ENCODE measurements at places on chromosomes 7 and 10.

DNA sequence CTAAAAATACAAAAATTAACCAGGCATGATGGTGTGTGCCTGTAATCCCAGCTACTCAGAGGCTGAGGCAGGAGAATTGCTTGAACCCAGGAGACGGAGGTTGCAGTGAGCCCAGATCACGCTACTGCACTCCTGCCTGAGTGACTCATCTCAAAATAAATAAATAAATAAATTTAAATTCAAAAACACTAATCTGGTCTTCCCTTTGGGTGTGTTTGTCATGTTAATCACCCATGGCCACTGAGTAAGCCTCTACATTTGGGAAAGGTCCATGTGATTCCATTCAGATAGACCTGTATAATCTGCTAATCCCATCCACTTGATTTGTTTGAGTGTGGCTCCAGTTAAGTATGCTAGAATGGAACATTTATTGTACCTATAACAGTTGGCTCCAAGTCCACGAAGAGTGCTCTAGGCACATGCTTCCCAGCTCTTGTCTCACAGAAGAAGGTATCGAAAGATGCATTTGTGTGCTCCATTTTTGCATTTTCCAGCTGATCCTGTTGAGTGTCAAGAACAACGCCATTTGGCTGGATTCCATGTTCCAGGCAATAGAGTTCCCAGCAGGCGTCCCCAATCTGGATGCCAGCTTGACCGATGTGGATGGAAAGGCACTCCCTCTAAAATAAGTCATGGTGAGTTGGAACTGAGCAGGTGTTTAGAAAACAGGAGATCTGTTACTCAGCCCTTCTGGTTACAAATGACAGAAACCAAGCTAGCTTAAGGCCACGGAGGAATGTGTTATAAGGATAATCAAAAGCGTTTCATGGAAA lies 4.0 kb downstream of the TUBAL3 start:
- no peak for DNase-seq

DNA sequence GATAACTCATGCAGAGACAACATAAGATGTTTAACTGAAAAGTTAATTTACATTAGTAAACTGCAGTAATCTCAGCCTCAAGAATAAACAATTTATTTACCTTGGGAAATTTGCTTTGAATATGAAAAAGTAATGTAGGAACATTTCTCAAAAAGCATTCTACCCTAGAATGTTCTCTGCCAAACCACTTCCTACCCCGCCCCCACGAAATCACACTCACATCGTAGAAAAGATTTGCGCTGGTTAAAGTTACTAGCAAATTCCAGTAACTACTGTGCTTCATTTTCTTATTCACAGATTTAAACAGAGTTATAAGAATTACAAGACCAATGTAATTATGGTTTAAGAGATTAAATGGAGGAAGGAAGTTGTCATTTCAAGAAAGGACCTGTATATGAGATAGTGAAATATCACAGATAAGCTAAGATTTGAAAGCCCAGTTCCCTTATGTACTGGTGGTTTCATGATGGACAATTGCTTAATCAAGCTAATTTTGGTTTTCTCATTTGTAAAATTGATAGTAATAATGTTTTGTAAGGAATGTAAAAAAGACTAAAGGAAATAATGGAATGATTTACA lies 175.4 kb downstream of the GNAI1 start:
- DNase-seq: no peak

DNA sequence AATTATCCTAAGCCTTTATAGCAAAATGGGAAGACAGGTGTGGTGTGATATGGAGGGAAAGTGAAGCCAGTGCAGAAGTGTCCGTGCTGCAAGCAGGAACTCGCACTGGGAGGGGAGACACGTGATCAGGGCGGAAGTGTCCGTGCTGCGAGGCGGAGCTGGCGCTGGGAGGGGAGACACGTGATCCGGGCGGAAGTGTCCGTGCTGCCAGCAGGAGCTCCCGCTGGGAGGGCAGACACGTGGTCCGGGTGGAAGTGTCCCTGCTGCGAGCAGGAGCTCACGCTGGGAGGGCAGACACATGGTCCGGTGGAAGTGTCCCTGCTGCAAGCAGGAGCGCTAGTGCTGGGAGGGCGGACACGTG lies 40.5 kb upstream of the PRKAR1B start:
- DNase-seq: no peak

DNA sequence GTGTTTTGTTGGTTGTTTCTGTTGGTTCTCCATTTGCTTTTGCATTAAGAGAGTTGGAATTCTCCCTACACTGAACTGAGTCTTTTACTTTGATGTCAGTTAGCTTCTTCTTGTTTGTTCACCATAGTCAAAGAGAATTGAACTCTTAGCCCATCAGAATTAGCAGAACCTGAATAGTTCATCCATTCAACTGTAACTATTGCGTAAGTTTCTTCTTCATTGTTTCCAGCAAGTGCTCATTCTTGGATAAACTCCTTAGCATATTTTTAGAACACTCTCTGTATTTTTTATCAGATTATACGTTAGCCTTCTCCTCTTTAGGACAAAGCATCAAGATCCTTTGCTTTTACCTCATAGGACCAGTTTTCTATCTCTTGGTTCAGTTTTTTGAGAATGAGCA lies 128.4 kb upstream of the RAB11FIP2 start:
- DNase-seq: no peak

DNA sequence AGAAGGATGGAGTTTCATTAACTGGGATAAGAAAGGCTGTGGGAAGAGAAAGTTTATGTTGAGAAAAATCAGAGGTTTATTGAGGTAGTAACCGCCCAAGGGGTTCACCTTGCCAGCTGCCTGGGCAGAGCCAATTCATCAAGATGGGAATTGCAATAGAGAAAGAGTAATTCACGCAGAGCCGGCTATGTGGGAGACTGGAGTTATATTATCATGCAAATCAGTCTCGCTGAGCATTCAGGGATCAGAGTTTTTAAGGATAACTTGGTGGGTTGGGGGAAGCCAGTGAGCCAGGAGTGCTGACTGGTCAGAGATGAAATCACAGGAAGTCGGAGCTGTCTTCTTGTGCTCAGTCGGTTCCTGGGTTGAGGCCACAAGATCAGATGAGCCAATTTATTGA lies 70.6 kb downstream of the MALRD1 start:
- no peak for DNase-seq

DNA sequence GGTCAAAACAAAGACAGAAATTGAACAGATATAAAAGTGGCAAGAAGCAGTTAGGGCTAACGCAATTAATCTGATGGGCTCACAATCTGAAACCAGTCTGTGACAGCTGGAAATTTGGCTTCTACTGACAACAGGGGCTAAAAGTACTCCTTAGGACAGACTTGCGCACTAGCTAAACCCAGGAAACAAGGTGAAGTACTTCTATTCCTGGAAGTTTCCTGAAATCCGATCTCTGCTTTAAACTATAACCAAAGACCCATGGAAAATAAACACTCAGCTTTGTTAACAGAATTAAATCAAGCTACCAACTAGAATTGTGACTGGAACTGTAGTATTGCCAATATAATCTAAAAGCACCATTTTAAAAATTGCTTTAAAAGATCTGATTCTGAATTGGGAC lies 520.2 kb upstream of the ZWINT start:
- DNase-seq: no peak

- no peak for DNase-seq
These were observed 66.1 kb upstream of the INPP5A start for GRCh38 chr10:132471484-132471883.
